B cell (primary cell): ENCODE measurements at places on chromosomes 5 and 9.

GRCh38 chr9:133230093-133230492 lies 21.0 kb upstream of the OBP2B start:
- no peak overlapping the region for H3K4me3 ChIP-seq
- no peaks in the 10 kb centered on the region for H3K36me3 ChIP-seq
- H3K4me1 ChIP-seq: no peaks in the 10 kb centered on the region
- H3K27ac ChIP-seq: no peak overlapping the region

DNA sequence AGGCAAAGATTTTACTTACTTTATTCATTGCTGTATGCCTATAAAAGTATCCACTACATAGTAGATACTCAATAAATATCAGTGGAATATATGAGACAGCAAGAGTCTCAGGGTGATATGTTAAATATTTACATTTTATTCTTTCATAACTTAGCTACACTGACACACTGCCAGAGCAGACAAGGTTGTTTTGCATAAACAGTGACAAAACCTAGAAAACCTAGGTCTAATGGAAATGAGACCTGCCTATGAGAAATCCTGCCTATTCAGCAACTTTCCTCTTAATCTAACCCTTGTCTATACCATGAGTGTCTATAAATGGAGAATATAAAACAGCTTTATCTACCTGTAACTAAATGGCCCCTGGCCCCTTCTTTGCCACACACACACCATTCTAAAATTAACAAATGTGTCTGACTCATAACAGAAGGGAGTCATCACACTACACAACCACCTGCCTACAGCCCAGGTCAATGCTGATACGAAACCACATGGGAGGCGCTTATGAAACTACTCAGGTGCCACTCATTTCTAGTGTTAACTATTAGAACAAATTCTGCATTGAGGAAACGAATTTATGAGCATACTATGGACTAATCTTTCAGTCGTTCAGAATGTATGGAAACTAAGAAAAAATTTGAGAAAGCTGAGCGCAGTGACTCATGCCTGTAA lies 60.3 kb downstream of the UBAP2 start:
- H3K27ac ChIP-seq: no peak overlapping the region
- DNase-seq: no peak
- H3K4me1 ChIP-seq: no peaks in the 10 kb centered on the region
- no peaks in the 10 kb centered on the region for H3K27me3 ChIP-seq
- no peak overlapping the region for H3K4me3 ChIP-seq

GRCh38 chr5:39400713-39401578 lies 23.8 kb downstream of the DAB2 start:
- no peak for DNase-seq
- peaks cover 3% of the 10 kb centered on the region for H3K4me1 ChIP-seq
- H3K27me3 ChIP-seq: no peaks in the 10 kb centered on the region
- H3K36me3 ChIP-seq: no peaks in the 10 kb centered on the region

DNA sequence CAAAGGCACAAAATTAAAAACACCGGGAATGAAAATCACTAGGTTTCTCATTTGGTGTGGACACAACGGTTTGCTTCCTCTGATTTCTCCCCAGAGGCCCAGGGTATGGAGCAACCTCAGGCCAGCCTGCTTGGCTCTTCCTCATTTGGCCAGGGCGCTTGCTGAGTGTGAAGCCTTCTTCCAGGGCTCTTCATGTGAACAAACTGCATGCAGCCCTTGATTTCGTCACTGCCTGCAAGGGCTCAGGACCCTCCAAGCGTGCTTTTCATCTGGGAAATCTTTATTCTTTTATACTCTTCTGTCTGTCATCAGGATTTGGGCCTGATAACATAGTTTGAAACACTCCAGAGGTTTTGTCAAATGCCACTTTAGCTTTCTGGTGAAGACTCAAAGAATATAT lies 122.6 kb upstream of the KLF4 start:
- H3K4me3 ChIP-seq: no peak overlapping the region
- no peaks in the 10 kb centered on the region for H3K27me3 ChIP-seq
- H3K36me3 ChIP-seq: no peaks in the 10 kb centered on the region
- H3K4me1 ChIP-seq: no peaks in the 10 kb centered on the region

- DNase-seq: no peak
- no peak overlapping the region for H3K27ac ChIP-seq
- H3K4me1 ChIP-seq: no peaks in the 10 kb centered on the region
- no peaks in the 10 kb centered on the region for H3K36me3 ChIP-seq
- no peaks in the 10 kb centered on the region for H3K27me3 ChIP-seq
These were observed 73.9 kb upstream of the ANKH start for GRCh38 chr5:14945450-14945849.

DNA sequence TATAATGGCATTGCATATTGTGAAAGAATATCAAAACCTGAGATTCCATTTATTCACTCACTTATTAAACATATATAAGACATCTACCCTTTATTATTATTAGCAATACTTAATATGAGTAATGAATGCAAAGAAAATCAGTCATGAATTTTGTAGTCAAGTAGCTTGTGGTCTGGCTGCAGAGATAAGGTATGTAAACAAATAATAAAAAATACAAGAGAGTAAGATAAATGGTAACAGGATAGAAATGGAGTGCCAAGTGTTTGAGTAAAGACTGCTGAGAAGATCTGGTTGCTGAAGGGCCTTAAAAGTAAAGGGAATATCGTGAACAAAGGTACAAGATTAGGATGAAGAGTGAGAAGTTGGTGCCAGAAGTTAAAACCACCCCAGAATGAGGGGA lies 18.4 kb downstream of the TRIM32 start:
- H3K27me3 ChIP-seq: no peaks in the 10 kb centered on the region
- DNase-seq: no peak
- no peaks in the 10 kb centered on the region for H3K4me1 ChIP-seq
- no peak overlapping the region for H3K27ac ChIP-seq
- H3K4me3 ChIP-seq: no peak overlapping the region

GRCh38 chr9:91905991-91906469 lies 44.0 kb downstream of the ROR2 start:
- H3K27me3 ChIP-seq: peaks cover 17% of the 10 kb centered on the region
- H3K27ac ChIP-seq: no peak overlapping the region
- peak; percentile 7 for DNase-seq

DNA sequence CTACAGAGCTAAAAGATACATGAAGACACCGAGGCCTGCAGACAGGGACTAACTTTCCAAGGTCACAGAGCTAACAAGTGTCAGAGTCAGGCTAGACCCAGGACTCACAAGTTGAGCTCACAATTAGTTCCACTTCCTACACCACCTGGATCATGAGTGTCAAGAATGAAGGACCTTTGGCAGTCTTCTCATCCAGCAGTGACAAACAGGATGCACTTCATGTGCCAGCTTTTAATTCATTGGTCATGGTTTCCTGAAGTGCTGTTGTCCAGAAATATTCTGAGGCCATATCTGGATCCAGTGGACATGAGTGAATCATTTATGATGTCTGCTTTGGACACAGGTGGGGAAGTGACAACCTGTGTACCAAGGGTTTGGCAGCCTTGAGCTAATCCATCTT lies 77.4 kb downstream of the KCNIP1 start:
- H3K27ac ChIP-seq: no peak overlapping the region
- no peak for DNase-seq
- no peaks in the 10 kb centered on the region for H3K27me3 ChIP-seq

- no peaks in the 10 kb centered on the region for H3K4me1 ChIP-seq
- H3K4me3 ChIP-seq: no peak overlapping the region
- DNase-seq: no peak
- no peaks in the 10 kb centered on the region for H3K36me3 ChIP-seq
These were observed 7.4 kb downstream of the SEMA5A start for GRCh38 chr5:9538504-9538903.

- H3K27ac ChIP-seq: no peak overlapping the region
- no peaks in the 10 kb centered on the region for H3K27me3 ChIP-seq
- no peaks in the 10 kb centered on the region for H3K4me1 ChIP-seq
- DNase-seq: no peak
- no peaks in the 10 kb centered on the region for H3K36me3 ChIP-seq
These were observed 52.7 kb upstream of the ERCC6L2 start for GRCh38 chr9:95822583-95823431.

- no peaks in the 10 kb centered on the region for H3K36me3 ChIP-seq
- no peaks in the 10 kb centered on the region for H3K27me3 ChIP-seq
- peak overlapping the region; percentile 41 for H3K4me3 ChIP-seq
These were observed 174.3 kb upstream of the PIK3R1 start for GRCh38 chr5:68041293-68041692.

GRCh38 chr5:109704282-109704952 lies 14.7 kb downstream of the MAN2A1 start:
- no peak overlapping the region for H3K4me3 ChIP-seq
- H3K27me3 ChIP-seq: no peaks in the 10 kb centered on the region
- peaks cover 2% of the 10 kb centered on the region for H3K36me3 ChIP-seq
- no peak for DNase-seq

DNA sequence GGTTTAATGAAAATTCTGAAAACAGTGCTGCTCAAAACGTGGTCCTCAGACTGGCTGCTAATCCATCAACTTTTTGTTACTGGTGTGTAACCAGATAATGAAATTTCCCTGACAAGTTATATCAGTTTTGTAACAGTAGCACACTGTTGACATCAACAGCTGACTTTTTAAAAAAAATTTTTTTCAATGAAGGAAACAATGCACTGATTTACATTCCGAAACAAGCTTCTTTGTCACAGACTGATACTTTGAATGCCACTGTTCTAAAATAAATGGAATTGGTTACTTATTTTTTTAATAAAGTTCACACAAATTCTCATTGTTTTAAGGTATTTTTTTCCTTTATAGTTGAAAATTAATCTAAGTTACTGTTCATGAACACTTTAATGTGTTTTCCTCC lies 169.1 kb downstream of the NIPBL start:
- no peak overlapping the region for H3K4me3 ChIP-seq
- no peak overlapping the region for H3K27ac ChIP-seq
- H3K4me1 ChIP-seq: no peaks in the 10 kb centered on the region
- no peak for DNase-seq
- H3K36me3 ChIP-seq: peaks cover 41% of the 10 kb centered on the region
- no peaks in the 10 kb centered on the region for H3K27me3 ChIP-seq

GRCh38 chr9:69028754-69029153 lies 6.8 kb upstream of the FXN start:
- no peaks in the 10 kb centered on the region for H3K27me3 ChIP-seq
- DNase-seq: no peak
- no peaks in the 10 kb centered on the region for H3K36me3 ChIP-seq
- H3K27ac ChIP-seq: no peak overlapping the region
- H3K4me3 ChIP-seq: no peak overlapping the region

DNA sequence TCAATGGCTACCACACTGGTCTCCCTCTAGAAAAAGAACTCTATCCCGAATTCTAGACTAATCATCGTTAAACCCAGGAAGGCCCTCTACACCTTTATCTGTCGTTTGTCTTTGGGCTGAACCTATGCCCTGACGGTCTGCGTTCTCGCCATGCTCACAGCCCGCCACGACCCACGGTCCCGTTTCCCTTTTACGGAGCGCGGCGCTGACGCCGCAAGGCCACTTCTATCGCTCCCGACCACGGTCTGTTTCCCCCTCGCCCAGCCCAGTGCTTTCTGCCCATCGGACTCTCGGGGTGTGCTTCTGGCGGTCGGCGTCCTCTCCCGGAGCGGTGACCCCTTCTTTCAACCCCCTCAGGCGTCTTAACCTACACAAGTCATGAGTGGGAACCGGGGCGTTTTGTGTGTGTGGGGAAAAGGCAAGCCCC lies 974 bp downstream of the C9orf40 start:
- no peaks in the 10 kb centered on the region for H3K27me3 ChIP-seq

GRCh38 chr5:59842999-59843398 lies 50.5 kb downstream of the PDE4D start:
- H3K4me1 ChIP-seq: no peaks in the 10 kb centered on the region
- H3K27me3 ChIP-seq: no peaks in the 10 kb centered on the region
- no peak overlapping the region for H3K4me3 ChIP-seq
- no peaks in the 10 kb centered on the region for H3K36me3 ChIP-seq
- DNase-seq: no peak
- no peak overlapping the region for H3K27ac ChIP-seq

DNA sequence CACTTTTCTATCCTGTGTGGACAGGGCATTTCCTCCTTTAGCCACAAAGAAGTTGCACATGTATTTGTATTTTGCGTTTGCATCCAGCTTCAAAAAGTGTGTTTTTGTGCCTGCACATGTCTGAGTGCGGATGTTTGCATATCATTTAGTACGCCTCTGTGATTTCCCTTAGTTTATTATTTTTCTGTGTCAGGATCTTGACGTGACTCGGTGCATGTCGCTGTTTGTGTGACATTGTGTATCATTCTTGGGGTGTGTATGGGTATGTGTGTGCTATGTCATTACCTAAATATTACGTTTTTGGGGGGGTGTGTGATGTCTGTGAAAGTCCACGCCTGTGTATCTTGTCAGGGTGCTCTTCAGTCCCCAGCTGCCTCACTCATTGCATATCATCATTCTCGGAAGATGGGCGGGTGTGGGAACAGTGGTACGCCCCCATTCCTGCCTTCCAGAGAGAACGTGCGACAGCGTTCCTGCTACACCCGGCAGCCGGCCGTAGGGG lies 416 bp upstream of the PAIP2 start:
- peaks cover 28% of the 10 kb centered on the region for H3K4me1 ChIP-seq
- H3K27me3 ChIP-seq: no peaks in the 10 kb centered on the region
- H3K36me3 ChIP-seq: peaks cover 6% of the 10 kb centered on the region
- peak overlapping the region; percentile 92 for H3K4me3 ChIP-seq
- no peak for DNase-seq

DNA sequence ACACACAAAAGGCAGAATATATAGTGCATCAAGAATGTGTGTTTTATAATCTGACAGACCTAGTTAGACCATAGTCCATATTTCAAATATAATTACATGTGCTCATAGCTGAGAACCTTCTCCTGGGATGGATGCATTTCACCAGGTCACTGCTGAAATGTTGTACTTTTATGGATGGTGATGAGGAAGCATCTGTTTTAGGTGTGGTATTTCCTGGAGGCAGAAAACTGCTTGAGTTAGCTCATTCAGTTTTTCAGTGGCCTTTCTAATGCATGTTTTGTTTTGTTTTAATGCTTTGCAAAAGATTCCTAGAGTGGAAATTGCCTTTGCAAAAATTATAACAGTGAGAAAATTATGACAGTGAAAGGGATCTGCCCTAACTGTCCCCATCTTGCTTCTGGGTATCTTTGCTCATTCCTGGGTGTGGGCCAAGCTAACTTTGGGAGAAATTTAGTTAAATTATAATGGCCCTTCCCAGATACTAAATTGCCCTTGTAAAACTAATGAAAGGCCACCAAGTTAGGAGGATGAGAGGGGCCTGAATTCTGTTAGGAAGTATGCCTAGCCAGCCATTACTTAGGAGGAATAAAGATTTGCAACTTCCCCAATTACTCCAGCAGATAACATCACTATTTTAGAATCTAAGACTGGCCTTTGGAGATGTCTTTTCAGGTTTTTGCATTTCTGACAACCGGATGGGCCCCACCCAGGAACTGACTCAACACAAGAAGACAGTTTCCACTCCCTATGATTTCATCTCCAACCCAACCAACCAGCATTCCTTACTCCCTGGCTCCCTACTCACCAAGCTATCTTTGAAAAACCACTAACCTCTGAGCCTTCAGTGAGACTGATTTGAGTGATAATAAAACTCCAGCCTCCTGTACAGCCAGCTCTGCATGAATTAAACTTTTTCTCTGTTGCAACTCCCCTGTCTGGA lies 7.0 kb upstream of the IL12B start:
- DNase-seq: peak; percentile 53
- peaks cover 38% of the 10 kb centered on the region for H3K4me1 ChIP-seq
- H3K27ac ChIP-seq: peak overlapping the region; percentile 82
- H3K27me3 ChIP-seq: no peaks in the 10 kb centered on the region

GRCh38 chr5:98923966-98924365 lies 4.8 kb downstream of the CHD1 start:
- no peak for DNase-seq
- peaks cover 23% of the 10 kb centered on the region for H3K4me1 ChIP-seq
- H3K36me3 ChIP-seq: peaks cover 7% of the 10 kb centered on the region
- H3K27ac ChIP-seq: no peak overlapping the region

GRCh38 chr5:9124838-9125237 lies 421.0 kb downstream of the SEMA5A start:
- H3K4me1 ChIP-seq: no peaks in the 10 kb centered on the region
- no peaks in the 10 kb centered on the region for H3K27me3 ChIP-seq
- DNase-seq: no peak
- no peak overlapping the region for H3K27ac ChIP-seq
